ENCODE measurements at places on chromosomes 1 and 21.

- no peak for DNase-seq
Measured at GRCh38 chr1:47724432-47724999, 272.7 kb downstream of the TRABD2B start.

GRCh38 chr1:208036918-208037766 is 126.2 kb upstream of the CD34 start:
- peak; percentile 20 for DNase-seq

- no peak for DNase-seq
Measured at GRCh38 chr1:54276617-54277450, 76.9 kb downstream of the MRPL37 start.

- no peak for DNase-seq
Measured at GRCh38 chr1:239930686-239931262, 160.9 kb upstream of the FMN2 start.

DNA sequence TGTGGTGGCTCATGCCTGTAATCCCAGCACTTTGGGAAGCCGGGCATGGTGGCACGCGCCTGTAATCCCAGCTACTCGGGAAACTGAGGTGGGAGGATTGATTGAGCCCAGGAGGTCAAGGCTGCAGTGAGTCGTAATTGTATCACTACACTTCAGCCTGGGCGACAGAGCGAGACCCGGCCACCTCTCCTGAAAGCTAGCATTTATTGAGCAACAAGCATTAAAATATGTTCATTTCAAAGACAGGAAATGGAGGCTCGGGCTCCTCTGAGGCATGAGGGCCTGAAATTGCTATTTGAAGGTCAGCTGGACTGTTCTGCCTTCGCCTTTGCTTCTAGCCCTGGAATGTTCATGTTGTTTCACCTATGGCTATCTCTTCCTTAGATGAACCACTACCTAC is 34.5 kb downstream of the SPATA21 start:
- DNase-seq = no peak

DNA sequence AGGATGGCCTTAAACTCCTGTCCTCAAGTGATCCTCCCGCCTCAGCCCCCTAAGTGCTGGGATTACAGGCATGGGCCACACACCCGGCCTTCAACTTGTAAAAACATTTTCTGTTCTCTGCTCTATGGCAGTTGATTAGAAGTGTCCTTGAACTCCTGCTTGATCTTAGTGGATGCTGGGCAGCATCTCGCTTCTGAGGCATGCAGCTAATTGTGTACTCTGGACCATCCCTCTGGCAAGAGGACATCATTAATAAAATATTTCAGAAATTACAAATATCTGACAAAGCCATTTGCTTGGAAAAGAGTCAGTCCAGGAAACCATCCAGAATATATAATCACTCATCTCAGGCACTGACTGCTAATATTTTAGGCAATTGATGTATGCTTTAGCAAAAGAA is 8.1 kb downstream of the NGF start:
- no peak for DNase-seq

GRCh38 chr1:214003233-214003632 is 15.5 kb downstream of the PROX1 start:
- no peak for DNase-seq

DNA sequence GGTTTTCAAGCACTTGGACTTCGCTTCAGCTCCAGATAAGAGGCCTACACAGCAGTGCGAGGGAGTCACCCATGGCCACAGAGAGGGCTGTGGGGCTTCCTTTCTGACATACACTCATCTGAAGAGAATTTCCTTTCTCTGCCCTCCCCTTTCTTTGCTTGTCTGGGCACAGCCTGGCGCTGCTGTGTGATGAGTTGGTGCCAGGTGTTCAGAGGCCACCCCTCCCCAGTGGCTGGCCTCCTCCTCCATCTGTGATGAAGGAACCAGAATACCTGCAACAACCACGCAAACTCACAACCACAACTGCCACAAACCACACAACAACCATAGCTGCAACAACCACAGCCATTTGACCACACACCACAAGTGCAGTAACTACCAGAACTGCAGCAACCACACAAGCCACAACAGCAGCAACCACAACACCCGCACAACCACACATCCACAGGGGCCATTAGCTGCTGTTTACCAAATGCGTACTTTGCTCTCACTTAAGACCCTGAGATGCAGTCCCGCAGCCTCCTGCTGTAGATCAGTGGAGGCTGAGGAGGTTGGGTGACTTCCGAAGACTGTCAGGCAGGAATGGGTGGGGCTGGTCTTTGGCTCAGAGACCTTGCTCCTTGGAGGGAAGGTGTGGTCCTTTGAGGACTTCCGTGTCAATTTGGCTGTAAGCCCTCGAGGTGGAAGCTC is 71.1 kb downstream of the IER5 start:
- peak; percentile 43 for DNase-seq

Data from hematopoietic multipotent progenitor cell treated with erythropoietin and hydrocortisone succinate and interleukin-3 and kit ligand, for 17 days (in vitro differentiated cells).